Adrenal gland (tissue), 19 donors: ENCODE measurements at places on chromosomes 6 and 20. TPM values are rescaled to one million over a fixed set of nuclear protein-coding genes. Genes with fewer than 3 reads are reported as not detected.
A peak's percentile ranks its signal among the peaks of the same experiment; 100 is the strongest.

The CST2 gene
- total RNA-seq: 2.8 TPM

GRCh38 chr20:57076152-57076652 lies 190.2 kb downstream of the BMP7 start:
- no peaks in the 10 kb centered on the region for H3K36me3 ChIP-seq
- no peak overlapping the region for H3K27ac ChIP-seq
- peak; percentile 30 for DNase-seq
- no peaks in the 10 kb centered on the region for H3K4me1 ChIP-seq
- H3K4me3 ChIP-seq: no peak overlapping the region

DNA sequence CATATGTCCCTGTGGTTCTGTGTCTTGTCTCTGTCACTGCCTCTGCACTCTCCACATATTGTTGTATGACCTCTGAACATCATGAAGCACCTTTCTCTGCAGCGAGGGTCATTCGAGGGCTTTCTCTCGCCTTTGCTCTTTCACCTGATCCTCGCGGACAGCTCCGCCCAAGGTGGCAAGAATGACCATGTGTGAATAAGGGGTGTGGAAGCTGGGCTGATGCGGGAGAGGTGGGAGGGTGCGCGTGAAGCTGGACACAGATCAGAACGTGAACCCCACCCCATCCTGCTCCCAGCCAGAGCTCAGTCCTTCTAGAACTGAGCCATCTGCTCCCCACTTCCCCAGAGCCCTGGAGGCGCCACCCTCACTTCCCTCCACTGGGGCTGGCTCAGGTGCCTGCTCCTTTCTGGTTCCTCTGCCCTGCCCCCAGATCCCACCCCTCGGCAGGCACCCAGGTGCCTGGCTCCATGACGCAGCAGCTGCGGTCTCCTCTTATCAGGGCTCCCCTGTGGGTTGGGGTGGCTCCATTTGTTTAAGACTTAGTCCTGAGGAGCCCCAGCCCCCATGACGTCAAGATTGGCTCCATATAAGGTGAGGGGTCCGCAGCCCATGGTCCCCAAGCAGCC lies at the start of gene MUCL3:
MUCL3 (plus strand) TSS at position 613 of the 626 bp plus-strand sequence. CDS start 27 bp downstream, outside the sequence.
- H3K4me1 ChIP-seq: no peaks in the 10 kb centered on the region
- H3K36me3 ChIP-seq: no peaks in the 10 kb centered on the region
- H3K27me3 ChIP-seq: peaks cover 7% of the 10 kb centered on the region
- no peak for DNase-seq

The BACH2 gene
- 2.3 TPM for total RNA-seq

GRCh38 chr6:40328386-40328985 lies 258.7 kb downstream of the LRFN2 start:
- no peaks in the 10 kb centered on the region for H3K36me3 ChIP-seq
- peaks cover 8% of the 10 kb centered on the region for H3K27me3 ChIP-seq
- peak; percentile 38 for DNase-seq
- H3K4me3 ChIP-seq: no peak overlapping the region

The GMPR gene
- total RNA-seq: 30.0 TPM

GRCh38 chr6:36578431-36578830 lies 15.7 kb upstream of the SRSF3 start:
- H3K36me3 ChIP-seq: no peaks in the 10 kb centered on the region
- no peak overlapping the region for H3K4me3 ChIP-seq
- H3K4me1 ChIP-seq: no peaks in the 10 kb centered on the region

The SIRPG gene
- total RNA-seq: 0.32 TPM

The LAMP5 gene
- total RNA-seq: 0.50 TPM

DNA sequence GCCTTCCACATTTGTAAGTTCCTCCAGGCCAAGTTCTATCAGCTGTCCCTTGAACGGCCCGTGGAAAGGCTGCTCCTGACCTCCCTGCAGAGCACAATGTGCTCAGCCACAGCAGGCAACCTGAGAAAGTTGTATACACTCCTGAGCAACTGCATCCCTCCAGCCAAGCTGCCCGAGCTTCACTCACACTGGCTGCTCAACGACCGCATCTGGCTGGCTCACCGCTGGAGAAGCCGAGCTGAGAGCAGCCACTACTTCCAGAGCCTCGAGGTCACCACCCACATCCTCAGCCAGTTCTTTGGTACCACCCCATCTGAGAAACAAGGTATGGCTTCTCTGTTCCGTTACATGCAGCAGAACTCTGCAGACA lies 2.1 kb downstream of the ZSWIM1 start:
- H3K27me3 ChIP-seq: no peaks in the 10 kb centered on the region
- no peak overlapping the region for H3K4me3 ChIP-seq
- H3K4me1 ChIP-seq: peaks cover 45% of the 10 kb centered on the region

- no peak for DNase-seq
- H3K27ac ChIP-seq: no peak overlapping the region
- no peaks in the 10 kb centered on the region for H3K4me1 ChIP-seq
- H3K27me3 ChIP-seq: no peaks in the 10 kb centered on the region
- H3K36me3 ChIP-seq: no peaks in the 10 kb centered on the region
Measured at GRCh38 chr20:16424780-16425179, 148.5 kb downstream of the KIF16B start.

The NPEPL1 gene
- total RNA-seq: 33.2 TPM

The GJA10 gene
- total RNA-seq: not detected

- no peaks in the 10 kb centered on the region for H3K27me3 ChIP-seq
- H3K36me3 ChIP-seq: no peaks in the 10 kb centered on the region
- DNase-seq: no peak
- H3K27ac ChIP-seq: no peak overlapping the region
- no peaks in the 10 kb centered on the region for H3K4me1 ChIP-seq
- H3K4me3 ChIP-seq: no peak overlapping the region
Measured at GRCh38 chr20:63567386-63568169, 6.5 kb downstream of the HELZ2 start.

DNA sequence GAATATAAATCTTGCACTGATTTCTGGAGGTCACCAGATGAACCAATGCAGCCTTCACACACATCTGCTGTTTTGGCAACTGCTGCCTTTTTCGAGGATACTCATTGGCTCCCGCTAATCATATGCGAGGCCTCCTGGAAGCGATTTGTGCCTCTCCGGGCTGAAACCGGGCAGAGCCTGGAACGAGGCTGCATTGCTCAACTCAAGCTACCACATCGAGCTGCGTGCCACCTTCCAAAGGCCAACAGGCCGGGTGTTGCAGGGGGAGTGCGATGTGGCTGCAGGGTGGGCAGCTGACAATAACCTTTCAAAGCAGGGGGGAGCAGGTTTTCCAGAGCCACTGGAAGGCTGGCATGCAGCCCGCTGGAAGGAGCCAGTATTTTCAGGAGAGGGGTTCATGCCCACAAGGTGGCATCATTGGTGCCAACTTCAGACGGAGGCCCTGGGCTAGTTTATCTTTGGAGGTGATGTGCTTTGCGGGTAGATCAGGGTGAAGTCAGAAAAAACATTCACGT lies 122.6 kb upstream of the IFNGR1 start:
- peaks cover 19% of the 10 kb centered on the region for H3K4me1 ChIP-seq
- no peak overlapping the region for H3K27ac ChIP-seq
- H3K27me3 ChIP-seq: no peaks in the 10 kb centered on the region
- no peak overlapping the region for H3K4me3 ChIP-seq
- no peaks in the 10 kb centered on the region for H3K36me3 ChIP-seq
- DNase-seq: peak; percentile 81

- peaks cover 1% of the 10 kb centered on the region for H3K4me1 ChIP-seq
- no peak overlapping the region for H3K27ac ChIP-seq
- H3K36me3 ChIP-seq: no peaks in the 10 kb centered on the region
- no peaks in the 10 kb centered on the region for H3K27me3 ChIP-seq
- no peak for DNase-seq
Measured at GRCh38 chr6:39333644-39334438, 11.3 kb upstream of the KCNK16 start.

DNA sequence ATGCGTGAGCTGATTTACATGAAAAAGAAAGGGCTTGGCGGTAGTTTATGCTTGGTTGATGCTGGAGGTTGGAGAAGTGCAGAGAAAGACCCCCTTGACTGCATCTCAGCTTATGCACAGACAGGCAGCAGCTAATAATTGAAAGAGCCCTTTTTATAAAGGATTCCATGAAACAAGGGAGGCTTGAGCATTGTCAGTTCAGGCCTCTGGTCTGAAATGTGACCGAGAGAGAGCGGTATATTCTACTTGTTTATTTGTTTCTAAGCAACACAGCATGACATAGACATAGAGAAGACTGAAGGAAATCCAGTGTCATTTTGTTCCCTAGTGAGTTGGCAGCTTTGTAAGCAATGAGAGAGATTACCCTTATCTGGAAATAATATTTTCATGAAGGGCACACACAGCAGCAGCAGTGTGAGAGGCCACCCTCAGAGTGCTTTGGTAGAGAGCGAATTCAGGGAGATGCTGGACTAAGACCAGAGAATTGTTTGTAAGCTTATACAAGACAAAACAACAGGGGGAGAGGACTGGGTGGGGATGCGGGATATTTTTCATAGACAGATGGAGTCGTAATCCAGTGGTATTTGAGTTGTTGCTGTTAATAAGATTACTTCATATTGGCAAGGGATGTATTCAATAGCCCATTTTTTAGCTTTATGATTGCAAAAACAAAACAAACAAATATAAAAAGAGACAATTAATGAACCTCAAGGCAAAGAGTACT lies 34.6 kb upstream of the LAMA2 start:
- no peak overlapping the region for H3K27ac ChIP-seq
- no peaks in the 10 kb centered on the region for H3K4me1 ChIP-seq
- H3K27me3 ChIP-seq: no peaks in the 10 kb centered on the region
- DNase-seq: no peak

- no peak overlapping the region for H3K4me3 ChIP-seq
- no peaks in the 10 kb centered on the region for H3K4me1 ChIP-seq
- DNase-seq: no peak
- H3K27ac ChIP-seq: no peak overlapping the region
- no peaks in the 10 kb centered on the region for H3K36me3 ChIP-seq
- H3K27me3 ChIP-seq: no peaks in the 10 kb centered on the region
Measured at GRCh38 chr6:31851485-31851832, 11.2 kb downstream of the NEU1 start.

The NUP153 gene
- 31.4 TPM for total RNA-seq

- H3K27me3 ChIP-seq: no peaks in the 10 kb centered on the region
- DNase-seq: no peak
- no peaks in the 10 kb centered on the region for H3K36me3 ChIP-seq
- H3K4me1 ChIP-seq: no peaks in the 10 kb centered on the region
- H3K27ac ChIP-seq: no peak overlapping the region
- no peak overlapping the region for H3K4me3 ChIP-seq
Measured at GRCh38 chr6:152472325-152472724, 164.8 kb downstream of the SYNE1 start.

DNA sequence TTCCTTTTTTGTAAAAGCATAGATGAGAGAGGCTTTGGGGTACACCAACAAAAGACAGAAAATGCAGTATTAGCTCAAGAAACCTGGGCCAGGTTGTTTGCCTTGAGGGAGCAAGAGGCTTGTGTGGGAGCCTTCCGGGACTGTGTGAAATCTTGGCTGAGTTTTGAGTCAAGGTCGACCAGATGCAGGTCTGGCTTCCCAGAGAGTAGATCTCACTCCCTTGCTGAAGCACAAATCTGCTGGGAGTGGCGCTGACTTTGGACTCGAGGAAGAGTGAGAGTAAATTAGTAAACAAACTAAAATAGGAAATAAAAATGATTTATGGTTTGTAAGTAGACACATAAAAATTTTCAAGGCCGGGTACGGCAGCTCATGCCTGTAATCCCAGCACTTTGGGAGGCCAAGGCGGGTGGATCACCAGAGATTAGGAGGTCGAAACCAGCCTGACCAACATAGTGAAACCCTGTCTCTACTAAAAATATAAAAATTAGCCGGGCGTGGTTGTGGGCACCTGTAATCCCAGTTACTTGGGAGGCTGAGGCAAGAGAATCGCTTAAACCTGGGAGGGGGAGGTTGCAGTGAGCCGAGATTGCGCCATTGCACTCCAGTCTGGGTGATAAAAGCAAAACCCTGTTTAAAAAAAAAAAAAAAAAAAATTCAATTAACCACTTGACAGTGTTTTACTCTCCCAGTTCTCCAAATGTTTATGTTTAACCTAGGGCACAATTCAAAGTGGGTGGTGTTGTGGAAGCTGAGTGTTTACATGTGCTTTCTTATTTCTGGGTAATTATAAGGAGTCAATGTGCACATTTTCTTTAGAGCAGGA lies 27.7 kb upstream of the EDN1 start:
- no peaks in the 10 kb centered on the region for H3K27me3 ChIP-seq
- H3K27ac ChIP-seq: no peak overlapping the region
- H3K4me3 ChIP-seq: no peak overlapping the region
